ENCODE measurements at places on chromosomes 4 and X.

DNA sequence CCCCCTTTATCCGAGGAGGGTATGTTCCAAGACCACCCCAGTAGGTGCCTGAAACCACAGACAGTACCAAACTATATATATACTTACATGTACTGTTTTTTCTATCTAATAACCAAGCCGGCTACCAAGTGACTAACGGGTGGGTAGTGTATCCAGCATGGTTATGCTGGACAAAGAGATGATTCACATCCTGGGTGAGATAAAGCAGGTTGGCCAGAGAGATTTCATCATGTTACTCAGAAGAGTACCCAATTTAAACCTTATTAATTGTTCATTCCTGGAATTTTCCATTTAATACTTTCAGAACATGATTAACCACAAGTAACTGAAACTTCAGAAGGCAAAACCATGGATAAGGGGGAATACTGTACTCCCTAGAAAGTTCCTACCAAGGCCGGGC lies 46.5 kb downstream of the RFC1 start:
- no peak for DNase-seq

DNA sequence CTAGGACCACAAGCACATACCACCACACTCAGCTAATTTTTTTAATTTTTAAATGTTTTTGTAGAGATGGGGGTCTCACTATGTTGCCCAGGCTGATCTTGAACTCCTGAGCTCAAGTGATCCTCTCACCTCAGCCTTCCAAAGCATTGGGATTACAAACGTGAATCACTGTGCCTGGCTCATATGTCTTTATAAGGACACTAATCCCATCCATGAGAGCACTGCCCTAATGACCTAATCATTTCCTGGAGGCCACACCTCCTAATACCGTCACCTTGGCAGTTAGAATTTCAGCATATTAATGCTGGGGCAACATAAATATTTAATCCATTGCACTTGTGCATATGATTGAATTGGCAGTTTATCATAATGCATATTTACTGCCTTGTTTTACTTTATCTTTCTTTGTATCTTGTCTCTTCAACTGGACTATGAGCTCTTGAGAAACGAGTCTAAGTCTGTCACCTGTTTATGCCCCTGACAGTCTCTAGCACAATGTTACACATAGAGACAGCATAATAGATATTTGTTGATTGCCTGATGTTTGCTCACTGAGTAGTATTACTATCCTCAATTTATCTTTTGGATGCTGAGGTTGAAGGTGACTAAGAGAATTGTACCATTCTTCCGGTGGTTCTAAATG lies 172.0 kb downstream of the AASDH start:
- no peak for DNase-seq

GRCh38 chr4:173168396-173169177 lies at the start of gene GALNT7:
GALNT7 (plus strand) TSS chr4:173168811; CDS start chr4:173168836, 25 bp downstream.
- peak; percentile 95 for DNase-seq

DNA sequence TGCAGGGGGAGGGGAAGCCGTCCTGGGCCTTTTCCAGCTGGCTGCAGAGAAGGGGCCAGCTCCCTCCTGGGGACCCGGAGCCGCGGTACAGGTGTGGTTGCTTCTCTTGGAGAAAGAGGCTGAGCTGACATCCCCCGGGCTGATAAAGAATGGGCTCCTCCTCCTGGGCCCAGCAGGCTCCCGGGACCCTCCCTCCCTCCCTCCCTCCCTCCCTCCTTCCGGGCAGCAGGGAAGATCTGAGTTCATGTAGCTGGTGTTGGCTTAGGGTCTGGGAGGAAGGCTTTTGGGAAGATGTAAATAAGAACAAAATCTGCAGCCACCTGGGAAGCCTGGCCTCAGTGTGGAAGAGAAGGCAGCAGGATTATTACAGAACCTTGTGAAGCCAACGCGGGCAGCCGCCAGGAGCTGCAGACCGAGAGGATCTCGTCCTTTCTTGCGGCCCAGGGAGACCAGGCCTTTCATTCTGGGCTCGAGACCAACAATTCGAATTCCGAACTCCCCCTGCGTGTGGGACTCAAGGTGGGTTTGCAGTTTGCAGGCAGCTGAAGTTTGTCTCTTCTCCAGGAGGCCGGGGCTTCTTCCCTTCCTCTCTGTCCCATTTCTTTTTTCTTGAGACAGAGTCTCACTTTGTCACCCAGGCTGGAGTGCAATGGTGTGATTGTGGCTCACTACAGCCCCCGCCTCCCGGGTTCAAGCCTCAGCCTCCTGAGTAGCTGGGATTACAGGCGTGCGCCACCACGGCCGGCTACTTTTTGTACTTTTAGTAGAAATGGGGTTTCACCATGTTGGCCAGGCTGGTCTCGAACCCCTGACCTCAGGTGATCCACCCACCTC lies at the start of gene PLCXD1:
Gene PLCXD1 (plus strand): TSS at position 216 of the 834 bp plus-strand sequence. CDS start 2,807 bp downstream, outside the sequence.
- peak; percentile 98 for DNase-seq

- DNase-seq: no peak
Observed at GRCh38 chr4:3495204-3495975, 32.3 kb downstream of the DOK7 start.

DNA sequence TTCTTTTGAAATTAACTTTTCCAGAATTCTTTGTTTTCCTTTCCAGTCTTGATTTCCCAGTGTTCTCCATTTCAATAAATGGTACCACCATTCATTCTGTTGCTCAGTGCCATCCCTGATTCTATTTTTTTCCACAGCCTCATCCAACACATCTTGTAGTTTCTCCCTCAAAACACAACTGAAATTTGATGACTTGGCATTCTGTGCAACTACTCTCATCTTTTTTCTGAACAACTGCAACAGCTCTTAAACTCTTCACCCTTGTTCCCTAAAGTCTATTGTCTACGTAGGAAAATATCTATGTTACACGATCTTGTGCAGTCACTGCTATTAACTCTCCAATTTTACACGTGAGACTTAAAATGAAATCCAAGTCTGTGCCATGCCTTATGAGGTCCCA lies 40.5 kb downstream of the MAP9 start:
- DNase-seq: no peak

GRCh38 chrX:154397888-154398667 lies at the start of gene RPL10:
RPL10 (plus strand) TSS chrX:154398377; CDS start chrX:154398520, 143 bp downstream.
- DNase-seq: peak; percentile 98

- no peak for DNase-seq
Observed at GRCh38 chr4:111066447-111066846, 443.6 kb upstream of the PITX2 start.

DNA sequence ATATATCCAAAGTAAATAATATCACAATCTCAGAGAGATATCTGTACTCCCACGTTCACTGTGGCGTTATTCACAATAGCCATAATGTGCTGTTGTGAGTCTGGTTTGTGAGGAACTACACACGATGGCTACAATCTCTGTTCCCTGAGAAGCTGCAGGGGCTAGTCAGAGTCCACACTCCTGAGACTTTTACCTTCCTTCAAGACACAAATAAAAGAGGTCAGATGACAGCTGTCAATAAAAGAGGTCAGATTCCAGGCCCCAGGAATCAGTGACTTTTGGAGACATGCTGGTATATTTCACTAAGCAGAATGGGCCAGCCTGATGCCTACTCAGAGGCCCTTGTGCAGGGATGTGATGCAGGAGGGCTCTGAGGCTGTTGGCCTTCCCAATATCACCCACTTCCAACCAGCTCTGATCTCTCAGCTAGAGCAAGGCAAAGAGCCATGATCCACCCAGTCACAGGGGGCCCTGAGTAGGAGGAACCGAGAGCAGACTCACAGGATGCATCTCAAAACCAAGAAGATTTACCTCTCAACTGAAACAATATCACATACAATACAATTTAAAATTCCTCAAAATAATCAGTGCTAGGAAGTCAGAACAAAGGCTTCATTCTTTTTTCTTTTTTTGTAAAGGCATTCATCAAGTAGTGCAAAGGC lies 13.8 kb downstream of the FRYL start:
- DNase-seq: no peak

DNA sequence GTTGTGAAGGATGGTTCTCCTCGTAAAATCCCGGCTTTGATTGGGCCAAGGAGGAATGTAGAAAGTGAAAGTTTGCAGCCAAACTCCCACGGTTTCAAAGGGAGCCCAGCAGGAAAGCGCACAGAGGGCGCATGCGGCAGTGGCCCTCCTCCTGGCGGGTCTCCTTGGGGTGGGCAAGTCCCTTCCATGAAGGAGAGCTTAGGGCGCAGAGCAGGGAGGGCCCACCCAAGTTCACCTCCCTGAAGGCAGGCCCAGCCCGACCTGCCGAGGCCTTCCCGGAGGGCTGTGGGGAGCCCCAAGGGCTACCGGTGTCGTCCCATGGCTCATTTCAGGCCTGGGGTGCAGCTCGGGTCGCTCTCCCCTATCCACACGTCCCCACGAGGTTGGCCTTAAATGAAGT lies 2.0 kb downstream of the PDZD4 start:
- peak; percentile 40 for DNase-seq

DNA sequence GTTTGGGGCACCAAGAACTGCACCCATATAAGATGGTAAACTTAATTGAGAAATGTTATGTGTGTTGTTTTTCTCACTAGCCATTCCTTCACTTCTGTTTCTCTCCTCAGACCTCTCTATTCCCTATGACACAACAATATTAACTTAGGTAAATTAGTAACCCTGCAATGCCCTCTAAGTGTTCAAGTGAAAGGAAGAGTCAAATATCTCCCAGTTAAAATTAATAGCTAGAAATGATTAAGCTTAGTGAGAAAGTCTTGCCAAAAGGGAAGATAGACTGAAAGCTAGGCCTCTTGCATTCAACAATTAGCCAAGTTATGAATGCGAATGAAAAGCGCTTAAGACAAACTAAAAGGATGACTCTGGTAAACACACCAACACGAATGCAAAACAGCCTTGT lies 132.9 kb upstream of the KLF8 start:
- no peak for DNase-seq

GRCh38 chr4:95087657-95088455 lies 330.1 kb downstream of the BMPR1B start:
- DNase-seq: no peak

DNA sequence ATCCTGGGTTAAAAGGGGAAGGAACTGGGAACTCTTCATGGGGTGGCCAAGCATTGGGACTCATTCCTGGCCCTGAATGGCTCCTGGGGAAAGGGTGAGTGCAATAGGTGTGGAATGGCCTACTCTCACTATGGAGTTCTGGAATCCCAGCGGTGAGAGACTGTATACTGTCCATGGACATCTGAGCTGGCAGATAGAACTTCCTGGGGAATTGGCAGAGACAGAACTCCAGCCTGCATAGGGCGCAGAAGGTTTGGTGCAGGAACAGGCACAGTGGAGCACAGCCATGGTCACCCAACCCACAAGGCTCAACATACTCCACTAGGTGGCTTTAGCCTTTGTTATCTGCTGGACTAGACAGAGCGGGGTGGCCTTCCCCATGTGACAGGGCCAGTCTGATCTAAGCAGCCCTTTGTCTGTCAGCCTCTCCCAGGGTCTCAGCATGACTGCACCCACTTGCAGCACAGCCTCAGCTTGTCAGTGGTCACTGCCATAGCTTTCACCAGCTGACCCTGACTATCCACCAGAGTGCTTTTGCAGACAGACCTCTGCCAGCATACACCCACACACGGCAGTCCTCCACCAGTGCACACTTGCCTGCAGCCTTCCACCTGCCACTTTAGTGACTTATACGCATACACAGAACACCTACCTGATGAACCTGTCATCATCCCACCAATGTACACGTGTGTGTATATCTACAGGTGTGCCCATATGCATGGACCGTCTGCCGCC lies 48.4 kb downstream of the TECRL start:
- DNase-seq: no peak

- no peak for DNase-seq
Observed at GRCh38 chr4:8419222-8420041, 21.1 kb downstream of the ACOX3 start.

GRCh38 chr4:11480683-11481082 lies 52.0 kb upstream of the HS3ST1 start:
- DNase-seq: no peak

DNA sequence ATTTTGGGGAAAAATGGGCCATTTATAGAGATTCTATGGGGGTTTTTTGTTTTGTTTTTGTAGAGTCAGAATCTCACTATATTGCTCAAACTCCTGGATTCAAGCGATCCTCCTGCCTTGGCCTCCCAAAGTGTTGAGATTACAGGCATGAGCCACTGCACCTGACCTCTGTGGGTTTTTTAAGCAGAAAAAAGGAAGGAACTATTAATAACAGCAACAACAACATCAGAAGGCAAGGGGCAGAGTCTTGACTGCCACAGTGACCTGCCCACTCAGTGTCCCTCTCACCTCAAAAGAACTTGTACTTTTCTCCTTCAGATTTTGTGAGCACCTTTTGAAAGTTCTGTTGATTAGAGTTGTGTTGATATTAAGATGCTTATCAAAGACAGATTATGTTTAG lies 48.1 kb downstream of the FNIP2 start:
- DNase-seq: no peak

DNA sequence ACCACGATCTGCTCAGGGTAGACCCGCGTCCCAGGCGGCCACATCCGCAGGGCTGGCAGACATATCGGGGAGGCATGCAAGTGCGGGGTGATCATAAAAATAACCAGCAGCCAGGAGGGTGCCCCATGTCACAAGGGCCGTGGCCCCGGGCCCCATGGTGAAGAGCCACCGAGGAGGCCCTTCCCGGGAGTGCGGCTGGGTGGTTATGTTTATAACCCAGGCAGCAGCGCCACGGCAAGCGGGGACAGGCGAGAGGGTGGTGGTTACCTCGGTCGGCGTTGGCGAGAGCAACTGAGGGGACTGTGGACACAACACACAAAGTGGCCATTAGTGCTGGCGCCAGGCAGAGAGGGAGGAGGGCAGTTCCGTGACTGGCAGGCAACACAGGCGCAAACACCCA lies 92.7 kb upstream of the AFAP1 start:
- no peak for DNase-seq

DNA sequence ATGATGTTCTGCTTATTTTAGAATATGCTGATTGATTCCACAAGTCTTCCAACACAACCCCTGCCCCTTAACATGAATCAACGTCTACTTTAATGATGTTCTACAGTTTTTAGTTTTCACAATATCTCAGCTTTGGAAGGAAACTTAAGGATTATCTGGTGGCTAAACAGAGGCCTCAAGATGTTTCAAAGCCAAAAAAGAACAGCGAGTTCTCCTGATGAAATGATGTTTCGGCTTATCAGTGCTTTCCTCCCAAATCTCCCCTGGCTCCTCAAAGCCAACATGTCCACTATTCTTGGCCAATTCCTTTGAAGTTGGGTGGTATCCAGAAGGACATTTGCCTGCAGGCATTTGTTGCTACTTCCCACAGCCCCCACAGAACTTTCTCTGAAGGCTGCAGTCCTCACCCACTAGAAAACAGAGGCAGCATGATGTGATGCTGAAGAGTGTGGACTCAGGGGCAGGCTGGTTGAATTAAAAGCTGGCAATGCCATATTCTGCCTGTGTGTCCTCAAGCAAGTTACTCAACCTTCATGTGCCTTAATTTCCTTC lies 87.3 kb downstream of the ADGRG4 start:
- no peak for DNase-seq

Data from mesendoderm (in vitro differentiated cells).